ENCODE measurements at places on chromosomes 13 and 19. TPM values are rescaled to one million over a fixed set of nuclear protein-coding genes. Genes with fewer than 3 reads are reported as not detected.
A peak's percentile ranks its signal among the peaks of the same experiment; 100 is the strongest.

DNA sequence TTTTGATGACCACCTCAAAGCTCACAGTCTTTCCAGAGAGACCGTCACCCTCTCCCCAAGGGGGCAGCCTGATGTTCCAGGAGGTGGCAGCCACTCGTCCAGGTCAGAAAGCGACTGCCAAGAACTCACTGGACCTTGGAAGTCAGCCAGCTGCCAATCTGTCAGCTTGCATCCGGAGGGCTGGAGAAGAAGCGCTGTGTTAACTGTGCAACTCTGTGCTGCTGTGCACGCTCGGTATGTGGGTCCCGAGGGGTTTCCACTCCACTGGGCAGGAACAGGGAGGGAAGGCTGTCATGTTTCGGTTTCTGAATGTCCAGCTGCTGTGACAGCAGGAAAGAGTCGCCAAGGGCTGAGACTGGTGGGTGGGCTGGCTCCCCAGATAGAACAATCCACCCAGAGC, 89.2 kb downstream of the CACNA1A start:
- DNase-seq = no peak

- peak; percentile 76 for DNase-seq
Measured at GRCh38 chr19:47813304-47813994, 8.3 kb upstream of the CRX start.

- no peak for DNase-seq
Measured at GRCh38 chr13:44932171-44932849, 57.0 kb downstream of the NUFIP1 start.

DNA sequence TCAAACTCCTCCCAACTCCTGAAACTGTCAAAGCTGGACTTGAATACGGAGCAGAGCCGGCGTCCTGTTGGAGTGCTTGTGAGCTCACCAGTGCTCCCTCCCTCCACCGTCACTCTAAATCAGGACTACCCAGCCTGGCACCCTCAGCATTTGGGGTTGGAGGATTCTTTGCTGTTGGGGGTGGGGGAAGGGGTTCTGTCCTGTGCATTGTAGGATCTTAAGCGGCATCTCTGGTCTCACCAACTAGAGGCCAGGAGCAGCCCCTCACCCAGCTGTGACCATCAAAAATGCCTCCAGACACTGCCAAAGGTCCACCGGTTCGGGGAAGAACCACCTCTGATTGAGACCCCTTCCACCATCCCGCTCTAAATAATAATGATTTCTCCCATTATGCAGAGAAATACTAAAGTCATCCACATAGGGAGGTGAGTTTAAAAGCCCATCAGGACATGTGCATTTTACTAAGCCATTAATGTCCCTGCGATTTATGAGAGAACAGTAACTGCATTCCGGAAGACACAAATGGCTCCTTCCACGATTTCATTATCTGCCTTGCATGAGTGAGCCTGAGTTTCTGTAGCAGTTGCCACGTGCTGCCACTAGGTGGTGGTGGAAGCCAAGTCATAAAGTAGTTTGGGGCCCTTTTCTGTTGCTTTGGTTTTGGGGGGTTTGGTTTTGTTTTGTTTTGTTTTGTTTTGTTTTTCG, 16.1 kb upstream of the USP29 start:
- DNase-seq = peak; percentile 41

- DNase-seq = no peak
Measured at GRCh38 chr13:99994638-99995020, 13.0 kb downstream of the ZIC2 start.

DNA sequence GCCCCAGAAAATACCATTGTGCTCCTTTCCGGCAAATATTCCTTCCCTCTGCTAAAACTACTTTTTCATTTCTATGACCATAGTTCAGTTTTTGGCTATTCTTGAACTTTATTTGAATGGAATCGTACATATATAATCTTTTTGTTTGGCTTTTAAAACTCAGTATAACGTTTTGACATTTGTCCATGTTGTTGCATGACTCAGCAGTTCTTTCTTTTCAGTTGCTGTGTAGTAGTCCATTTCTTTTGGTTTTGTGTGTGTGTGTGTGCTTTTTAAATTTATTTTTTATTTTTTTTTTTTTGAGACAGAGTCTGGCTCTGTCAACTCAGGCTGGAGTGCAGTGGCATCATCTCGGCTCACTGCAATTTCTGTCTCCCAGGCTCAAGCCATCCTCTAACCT, 35.0 kb downstream of the ITM2B start:
- no peak for DNase-seq

DNA sequence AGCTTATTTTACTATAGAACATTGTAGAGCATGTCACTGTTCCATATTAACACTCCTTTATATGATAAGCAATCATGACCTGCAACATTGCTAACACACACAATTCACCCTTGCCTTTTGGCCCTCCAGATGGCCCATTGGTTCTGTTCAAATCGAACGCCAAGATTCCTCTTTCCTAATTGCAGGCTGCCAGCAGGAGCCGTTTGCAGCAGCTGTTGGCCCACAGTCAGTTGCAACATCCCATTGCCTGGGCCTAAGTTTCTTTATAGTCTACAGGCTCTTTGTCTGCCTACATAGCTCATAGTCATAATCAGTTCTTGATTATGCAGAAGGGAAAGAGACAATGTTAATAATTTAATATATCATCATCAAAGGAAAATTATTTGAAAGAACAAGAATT, 37.6 kb downstream of the KCTD12 start:
- no peak for DNase-seq

DNA sequence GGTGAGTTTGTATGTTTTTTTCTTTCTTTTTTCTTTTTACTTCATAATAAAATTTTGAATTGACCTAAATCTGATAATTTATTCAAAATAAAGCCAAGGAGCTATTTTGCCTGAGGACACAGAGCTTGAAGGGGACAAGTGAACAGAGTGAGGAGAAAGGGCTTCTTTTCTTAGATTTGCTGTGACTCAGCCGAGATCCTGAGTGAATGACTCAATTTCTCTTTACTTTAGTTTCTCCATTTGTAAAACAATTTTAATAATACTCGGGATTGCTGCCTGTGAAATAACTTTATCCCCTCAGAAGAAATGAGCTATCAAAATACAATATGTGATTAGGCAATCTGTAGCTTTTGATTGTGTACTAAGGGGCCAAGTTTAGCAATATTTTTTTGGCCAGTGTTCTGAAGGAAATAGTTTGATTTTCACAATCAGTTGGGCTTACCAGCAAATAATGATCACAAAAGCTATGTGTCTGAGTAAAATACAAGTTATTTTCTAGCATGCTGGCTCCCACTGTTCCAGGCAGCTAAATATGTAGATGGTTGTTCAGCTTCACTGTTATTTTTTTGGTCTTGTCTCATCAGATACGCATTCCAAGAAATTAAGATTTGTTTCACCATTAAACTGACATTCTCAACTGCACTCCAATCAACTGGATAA, 437.5 kb downstream of the FGF9 start:
- no peak for DNase-seq

The NLRP9 gene
- total RNA-seq = not detected

DNA sequence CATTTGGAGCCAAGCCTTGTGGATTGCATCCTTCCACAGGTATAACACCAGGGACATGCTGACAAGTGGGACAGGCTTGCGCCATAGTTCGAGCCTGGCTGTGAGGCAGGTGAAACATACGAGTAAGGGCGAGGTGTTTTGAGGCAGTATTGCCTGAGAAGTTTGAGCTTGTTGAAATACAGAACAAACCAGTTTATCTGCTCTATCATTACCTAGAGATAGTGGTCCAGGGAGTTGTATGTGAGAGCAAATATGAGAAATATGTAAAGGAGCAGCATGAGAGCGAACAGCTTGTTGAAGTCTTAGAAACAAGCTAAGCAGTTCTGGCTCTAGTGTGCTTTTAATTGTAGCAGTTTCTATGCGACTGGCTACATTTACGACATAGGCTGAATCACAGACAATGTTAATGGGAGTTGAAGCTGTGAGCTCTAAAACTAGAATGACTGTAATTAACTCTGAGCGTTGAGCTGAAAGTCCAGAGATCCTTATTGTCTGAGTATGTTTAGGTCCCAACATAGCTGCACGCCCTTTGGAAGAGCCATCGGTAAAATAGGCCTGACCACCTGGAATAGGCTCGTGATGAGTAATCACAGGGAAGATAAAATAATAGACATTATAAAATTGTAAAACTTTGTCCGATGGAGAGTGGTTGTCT, 8.2 kb downstream of the ZNF439 start:
- no peak for DNase-seq

The FDX2 gene
- 32.5 TPM for total RNA-seq

The NRTN gene
- total RNA-seq = 0.47 TPM

DNA sequence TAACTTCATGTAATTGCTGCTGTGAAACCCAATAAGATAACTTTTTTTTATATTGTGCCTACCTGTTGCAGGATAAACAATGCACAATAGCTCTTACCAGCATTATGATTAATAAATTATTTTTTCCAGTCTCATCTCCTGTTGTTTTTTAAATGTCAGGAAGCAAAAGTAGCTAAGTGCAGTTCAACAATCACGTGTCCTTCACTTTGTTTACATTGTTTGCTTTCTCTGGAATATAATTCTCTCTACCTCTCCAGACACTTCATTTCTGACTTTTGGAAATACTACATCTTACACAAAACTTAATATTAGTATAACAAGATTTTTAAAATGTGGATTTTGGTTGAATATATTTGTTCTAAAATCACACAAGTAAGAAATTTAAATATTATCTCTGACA, 1359.4 kb downstream of the SLITRK1 start:
- DNase-seq = no peak

- no peak for DNase-seq
Measured at GRCh38 chr19:29735829-29736228, 20.8 kb upstream of the C19orf12 start.

GRCh38 chr19:41248895-41249294, 15.3 kb upstream of the HNRNPUL1 start:
- no peak for DNase-seq

- no peak for DNase-seq
Measured at GRCh38 chr19:3073159-3073563, 10.9 kb upstream of the TLE5 start.

DNA sequence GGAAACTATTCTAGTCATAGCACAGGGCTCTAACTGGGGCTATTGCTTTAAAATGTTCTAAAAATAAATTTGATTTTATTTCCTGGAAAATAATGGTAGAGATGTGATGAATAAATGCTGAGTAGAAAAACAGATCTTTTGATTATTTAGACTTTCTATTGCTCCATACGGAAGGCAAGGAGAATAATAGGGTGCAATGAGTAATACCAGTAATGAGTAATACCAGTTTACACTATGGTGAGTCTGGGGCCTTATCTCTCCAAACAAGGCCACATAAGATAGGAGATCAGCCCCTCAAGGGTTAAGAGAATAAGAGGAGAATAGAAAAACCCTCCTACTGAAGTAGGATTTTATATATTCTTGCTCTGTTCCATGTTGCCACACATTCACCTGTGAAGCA, 390.4 kb downstream of the KLF5 start:
- DNase-seq = no peak
